ENCODE measurements at places on chromosomes 6 and 20.

DNA sequence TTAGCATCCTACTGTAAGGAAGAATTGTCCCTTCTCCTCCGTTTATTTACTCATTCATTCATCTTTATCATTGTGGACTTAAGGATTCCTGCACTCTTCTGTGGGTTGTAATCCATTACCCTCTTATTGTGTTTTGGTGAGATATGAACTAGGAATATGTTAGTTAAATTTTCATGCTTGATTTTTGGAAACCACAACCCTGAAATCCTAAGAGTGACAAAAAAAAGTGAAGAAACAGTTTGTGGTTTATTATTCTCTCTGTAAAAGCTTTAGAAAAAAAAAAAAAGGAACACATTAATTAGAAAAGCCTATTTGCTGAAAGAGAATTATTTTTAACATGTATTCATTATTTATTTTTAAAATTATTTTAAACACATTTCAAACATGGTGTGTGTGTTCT lies 36.7 kb upstream of the INSM1 start:
- DNase-seq = no peak

DNA sequence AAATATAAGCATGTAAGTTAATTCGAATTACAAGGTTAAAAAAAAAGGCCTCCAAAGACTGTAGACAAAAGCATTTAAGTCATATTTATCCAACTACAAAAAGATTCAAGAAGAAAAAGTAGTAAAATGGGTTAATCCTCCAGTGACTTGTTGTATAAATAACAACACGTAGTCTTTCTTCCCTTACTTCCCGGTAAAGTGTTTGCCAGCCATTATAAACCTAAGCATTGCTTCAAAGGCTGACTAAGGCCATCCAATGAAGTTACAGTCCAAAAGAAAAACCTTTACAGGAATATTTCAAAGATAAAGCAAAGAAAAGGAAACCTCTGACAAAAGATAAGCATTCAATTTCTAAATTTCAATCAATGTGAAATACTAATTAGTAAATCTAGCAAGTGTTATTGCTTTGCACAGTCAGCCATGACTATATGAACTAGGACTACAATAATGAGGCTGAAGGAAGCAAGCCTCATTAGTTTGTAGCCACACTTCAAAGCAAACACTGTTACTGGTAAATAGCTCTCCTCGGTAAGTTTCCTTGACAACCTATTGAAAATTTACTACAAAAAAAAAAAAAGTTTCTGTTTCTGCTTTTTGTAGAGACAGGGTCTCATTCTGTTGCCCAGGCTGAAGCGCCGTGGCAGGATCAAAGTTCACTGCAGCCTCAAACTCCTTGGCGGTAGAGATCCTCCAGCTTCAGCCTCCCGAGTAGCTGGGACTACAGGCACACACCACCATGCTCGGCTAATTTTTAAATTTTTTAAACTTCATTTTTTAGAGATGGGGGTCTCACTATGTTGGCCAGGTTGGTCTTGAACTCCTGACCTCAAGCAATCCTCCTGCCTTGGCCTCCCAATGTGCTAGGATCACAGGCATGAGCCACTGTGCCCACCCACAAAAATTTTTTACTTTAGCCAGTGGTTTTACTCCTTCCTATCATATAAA lies 46.0 kb downstream of the NUDT3 start:
- no peak for DNase-seq

DNA sequence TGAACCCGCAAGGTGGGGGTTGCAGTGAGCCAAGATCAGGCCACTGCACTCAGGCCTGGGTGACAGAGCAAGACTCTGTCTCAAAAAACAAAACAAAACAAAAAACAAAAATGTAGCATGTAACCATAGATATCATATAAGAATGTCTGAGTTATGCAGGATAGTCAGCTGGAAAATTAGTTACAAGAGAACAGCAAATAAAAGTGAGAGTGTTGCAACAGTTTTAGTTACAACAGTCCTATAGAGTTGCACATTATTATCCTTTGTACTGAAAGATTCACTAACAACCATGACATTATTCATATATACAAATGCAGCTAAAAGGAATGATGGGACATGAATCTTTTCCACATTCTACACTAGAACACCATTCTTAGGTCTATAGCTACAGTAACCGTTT lies 16.4 kb downstream of the RNF24 start:
- no peak for DNase-seq

GRCh38 chr6:135254471-135254870 lies 73.4 kb downstream of the MYB start:
- no peak for DNase-seq

DNA sequence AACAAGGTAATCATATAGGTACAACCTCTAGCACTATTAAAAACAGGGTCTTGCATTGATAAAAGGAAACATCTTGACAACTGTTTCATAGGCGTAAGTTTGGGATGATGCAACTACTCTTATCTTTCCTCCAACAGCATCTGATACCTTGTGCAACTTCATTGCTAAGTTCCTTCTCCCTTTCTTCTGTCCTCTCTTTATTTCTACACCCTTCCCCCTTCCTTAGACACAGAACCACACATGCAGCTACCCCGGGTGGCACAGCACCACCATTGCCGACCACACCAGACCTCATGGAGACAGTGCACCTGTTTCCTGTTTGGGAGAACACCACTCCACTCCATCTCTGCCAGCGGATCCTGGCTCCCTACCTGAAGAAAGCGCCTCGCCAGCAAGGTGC lies 14.4 kb downstream of the MYB start:
- DNase-seq = no peak

DNA sequence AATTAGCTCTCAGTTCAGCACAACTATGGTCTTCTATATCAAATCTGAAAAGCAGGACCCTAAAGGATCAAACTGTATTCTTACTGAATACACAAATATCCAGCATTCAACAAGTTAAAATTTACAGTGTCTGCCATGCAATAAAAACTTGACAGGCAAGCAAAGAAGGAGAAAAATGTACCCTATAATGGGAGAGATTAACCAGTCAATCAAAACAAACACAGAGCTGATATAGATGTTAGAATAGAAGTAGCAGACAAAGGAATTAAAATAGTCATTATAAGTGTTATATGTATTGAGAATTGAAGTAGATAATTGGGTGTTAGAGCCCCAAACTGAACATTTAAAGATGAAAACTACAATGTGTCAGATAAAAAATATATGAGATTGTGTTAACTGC lies 914.9 kb downstream of the EPHA7 start:
- DNase-seq = no peak

DNA sequence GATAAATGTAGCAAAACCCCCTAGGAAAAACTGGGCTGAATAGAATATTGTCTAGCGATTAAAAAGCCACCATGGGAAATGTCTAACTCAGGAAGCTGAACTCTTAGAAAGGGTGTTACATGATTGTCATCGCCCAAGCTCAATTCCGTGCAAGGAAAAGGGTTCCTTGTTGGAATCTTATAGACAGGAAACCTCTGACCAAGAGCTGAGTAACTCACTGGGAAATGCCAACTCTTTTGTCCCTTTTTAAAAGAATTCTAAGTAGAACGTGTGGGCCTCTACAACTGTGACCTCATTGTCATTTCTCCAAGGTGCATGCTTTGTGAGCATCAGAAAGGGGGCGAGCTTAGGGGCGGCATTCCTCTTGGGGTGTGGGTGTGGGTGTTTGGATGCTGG lies 88.1 kb downstream of the SYNJ2 start:
- DNase-seq = no peak

DNA sequence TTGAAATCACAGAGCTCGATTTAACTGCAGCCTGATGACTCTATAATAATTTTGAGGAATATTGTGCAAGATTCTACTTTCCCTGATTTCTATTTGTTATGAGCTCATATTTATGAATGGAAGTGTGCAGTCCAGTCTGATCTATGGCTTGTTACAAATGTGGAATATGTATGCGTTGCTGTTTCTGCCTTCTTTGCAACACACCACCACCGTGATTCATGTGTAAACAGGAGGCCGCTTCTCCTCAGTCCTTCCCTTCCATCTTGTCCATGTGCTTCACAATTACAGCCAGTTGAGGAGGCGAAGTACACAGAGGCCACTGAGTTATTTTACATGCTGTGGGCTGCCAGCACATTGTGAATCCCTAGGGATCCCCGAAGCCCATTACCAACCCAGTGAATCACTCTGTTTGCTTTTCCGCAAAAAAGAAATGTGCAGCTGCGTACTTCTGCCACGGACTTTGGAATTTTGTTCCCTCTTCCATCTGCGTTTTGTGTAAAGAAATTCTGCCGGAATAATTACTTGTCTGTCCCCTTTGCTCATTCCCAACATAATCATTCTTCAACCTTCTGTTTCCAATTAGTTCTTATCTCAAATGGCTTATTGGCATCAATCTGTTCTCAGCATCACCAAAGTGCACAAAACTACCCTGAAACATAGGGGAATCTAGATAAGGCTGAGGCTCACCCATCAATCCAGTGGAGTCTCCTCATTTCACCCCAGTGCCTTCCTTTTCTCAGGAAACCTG lies 551.6 kb upstream of the CITED2 start:
- DNase-seq = no peak

DNA sequence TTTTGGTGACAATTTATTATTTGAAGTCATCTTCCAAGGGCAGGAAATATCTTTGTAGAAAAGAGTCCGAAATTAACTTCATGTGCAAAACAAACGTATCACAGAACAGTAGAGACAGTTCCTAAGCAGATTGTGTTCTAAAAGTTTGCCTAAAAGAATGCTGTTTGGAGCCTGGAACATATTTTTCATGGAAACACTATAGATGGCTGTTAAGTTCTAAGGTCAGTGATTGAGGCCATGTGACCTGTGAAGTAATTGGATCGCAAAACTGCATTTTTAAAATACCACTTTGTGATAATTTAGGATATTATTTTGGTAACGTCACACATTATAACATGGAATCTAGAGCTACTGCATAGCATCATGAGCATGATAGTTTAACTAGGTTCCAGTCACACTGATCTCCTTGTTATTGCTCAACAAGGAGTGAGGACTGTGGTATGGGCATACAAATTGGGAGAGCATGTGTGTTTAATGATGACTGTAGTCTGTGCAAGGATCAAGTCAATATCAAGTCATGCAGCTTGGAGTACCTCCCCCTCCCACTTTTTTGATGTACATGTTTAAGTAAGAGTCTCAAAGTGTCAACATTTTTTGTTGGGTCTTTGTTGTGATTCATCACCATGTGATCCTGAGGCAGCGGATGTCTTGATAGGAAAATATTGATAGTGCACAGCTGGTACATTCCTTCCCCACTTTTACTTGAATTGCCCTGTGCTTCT lies 609.3 kb upstream of the CITED2 start:
- no peak for DNase-seq

DNA sequence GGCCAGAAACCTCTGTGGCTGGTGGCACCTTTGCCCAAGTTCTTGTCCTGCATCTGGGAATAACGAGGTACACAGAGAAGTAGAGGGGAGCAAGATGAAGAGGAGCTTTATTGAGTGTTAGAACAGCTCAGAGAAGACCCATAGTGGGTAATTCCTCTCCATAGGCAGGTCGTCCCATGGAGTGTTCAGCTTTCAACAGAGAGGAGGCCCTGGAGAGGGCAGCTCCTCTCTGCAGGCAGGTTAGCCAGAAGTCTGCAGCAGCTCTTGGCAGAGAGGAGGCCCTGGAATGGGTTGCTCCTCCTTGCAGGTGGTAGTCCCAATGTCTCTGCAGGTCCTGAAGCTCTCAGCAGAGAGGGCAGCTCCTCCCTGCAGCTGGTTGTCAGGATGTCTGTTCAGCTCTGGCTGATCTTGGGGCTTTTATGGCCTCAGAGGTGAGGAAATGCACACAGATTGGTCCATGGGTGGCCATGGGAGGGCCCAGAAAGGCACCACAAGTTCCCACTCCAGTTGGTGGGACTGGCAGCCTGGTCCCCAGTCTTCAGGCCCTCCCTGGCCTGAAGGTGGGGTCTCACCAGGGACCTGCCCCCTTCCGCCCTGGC lies 89.0 kb downstream of the IPCEF1 start:
- DNase-seq = no peak

DNA sequence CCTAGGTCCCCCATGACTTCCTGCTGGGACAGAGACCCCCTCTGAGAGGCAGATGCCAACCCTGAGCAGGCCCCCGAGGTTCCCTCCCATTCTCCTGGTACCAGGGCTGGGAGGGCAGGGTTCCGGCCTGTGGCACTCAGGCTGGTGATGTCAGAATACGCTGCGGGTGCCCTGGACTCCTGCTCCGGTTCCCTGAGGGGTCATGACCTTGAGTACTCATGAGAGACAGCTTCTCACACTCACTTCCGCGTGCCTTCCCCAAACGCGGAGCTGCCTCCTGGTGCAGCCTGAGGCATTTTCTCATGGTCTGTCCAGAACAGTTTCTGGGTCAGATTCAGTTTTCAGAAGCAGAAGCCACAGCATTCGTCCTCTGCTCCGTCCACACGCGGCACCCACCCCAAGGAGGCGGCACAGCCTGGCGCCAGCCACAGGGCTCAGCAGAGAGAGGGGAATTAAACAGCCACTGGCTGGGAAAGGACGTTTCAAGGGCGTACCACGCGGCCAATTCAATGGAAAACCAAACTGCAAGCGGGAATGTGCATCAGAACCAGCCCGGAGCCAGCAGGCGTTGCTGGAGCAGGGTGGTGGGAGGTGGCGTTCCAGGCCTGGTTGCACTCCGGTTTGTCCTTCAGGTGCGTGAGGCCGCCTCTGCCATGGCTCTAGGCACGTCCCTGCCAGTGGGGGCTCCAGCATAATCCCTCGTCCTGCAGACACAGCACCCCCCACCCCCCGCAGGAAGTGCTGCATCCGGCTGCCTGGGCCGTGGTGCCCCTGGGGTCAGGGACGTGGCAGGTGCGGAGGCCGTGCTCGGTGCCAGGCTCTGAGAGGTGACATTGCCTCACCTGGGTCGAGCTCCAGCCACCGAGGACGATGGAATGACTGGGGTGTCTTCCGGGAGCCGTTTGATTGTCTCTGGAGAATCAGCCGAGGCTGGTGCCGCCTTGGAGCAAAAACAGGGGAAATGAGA lies 58.3 kb upstream of the BHLHE23 start:
- DNase-seq = no peak

GRCh38 chr6:111870051-111870741 lies 3.1 kb downstream of the FYN start:
- DNase-seq = no peak

- DNase-seq = no peak
These were observed 15.5 kb downstream of the ZNF831 start for GRCh38 chr20:59178983-59179595.

GRCh38 chr20:44646641-44647274 lies 4.7 kb downstream of the ADA start:
- DNase-seq = no peak

GRCh38 chr6:168741942-168742782 lies 301.2 kb downstream of the SMOC2 start:
- DNase-seq = no peak

DNA sequence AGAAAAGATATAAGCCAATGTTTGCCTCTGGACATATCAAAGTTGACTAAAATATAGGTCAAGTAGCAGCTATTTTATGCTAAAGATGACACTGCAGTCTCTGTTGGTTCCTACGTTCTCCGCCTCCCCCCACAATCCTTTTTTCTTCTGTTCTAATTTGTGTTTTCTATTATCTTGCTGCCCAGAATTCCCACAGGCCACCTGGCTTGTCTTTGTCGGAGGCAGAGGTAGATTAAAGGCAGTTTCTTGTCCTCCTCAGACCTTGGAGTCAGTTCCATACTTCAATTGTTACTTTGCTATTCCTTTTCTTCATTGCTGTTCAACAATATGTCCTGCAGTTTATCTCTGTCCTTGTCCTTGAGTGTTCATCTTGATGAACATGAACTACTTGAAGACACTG lies 3.6 kb upstream of the ELOVL5 start:
- no peak for DNase-seq
